HT-29 (cell line): ENCODE measurements at places on chromosomes 4 and X.

GRCh38 chrX:123081776-123082175 lies 102.3 kb upstream of the GRIA3 start:
- DNase-seq = no peak

DNA sequence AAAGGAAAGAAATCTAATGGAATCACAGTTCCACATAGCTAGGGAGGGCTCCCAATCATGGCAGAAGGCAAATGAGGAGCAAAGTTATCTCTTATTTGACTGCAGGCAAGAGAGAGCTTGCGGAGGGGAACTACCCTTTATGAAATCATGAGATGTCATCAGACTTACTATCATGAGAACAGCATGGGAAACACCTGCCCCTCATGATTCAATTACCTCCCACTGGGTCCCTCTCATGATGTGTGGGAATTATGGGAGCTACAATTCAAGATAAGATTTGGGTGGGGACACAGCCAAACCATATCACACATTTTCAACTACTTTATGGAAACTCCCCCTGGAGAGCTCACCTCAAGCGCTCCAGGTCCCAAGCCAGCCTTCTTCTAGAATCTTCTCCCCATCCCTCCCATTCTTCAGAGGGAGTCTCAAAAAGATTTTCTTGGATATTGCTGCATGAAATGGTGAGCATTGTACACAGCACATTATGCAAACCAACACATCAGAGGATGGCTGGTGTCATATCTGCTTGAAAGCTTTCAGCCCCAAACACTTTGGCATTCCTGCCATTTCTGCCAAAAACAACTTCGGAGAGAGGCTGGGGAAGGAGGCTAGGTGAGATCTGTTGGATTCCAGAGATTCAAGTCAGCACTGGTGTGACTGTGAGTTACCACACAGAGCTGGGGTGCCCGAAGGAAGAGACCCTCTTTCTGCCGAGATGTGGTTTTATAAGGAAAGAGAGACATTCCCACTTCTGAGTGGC lies 6.9 kb downstream of the FGFBP1 start:
- DNase-seq = no peak

DNA sequence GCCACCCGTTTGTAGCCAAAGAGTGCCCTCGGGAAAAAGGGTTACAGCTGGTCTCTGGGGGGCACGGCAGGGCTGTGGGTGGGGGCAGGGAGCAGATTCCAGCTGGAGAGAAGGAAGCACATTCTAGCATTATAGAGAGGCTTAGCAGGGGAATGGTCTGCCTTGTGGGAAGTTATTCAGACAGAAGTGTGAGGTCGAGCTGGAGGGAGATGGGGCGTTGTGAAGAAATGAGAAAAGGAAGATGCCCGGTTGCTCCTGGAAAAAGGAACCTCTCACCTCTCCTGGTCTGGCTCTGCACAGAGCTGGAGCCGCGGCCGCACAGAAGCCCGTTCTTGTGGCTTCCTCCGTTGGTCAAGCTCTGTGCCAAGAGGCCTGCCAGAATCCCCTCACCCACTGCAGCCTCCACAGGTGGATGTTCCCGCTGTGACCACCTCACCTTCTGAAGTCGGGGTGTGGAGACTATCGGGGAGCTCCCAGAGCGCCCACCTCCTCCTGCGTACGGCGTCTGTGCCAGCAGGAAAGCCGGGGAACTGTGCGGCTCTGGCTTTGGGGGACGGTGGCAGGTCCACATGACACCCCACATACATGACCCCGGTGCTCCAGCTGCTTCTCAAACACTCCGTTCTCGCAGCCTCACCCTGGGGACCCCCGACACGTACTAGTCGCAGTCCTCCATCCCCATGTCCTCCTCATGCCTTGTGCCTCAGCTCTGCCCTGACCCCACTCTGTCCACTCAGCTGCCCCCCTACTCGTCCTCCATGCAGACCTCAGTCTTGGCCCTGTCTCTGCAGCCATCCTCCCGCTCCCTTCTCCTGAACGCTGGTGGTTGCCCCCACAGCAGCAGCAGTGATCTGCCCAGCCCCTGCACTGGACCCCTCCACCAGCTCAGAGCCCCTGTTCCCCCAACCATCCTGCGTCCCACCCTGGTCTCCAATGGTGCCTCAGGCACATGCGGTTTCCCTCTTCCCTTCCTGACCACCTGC lies 52.2 kb upstream of the HGFAC start:
- no peak for DNase-seq

DNA sequence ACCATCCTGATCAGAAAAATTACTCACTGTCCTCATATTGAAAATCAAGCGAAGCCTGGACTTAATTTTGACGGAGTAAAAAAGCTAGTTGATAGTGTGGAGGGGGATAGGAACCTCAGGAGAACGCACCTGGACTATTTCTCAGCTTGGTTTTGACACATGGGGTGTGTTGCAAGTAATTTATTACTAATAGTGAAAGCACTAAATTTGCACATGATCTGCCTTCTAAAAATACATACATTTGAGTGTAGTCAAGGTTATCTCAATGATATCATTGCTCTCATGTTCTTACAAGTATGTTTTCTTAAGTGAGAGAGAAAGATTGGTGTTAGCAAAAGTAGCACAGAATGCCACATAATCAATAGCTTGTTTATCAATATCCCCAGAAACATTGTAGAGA lies 29.5 kb downstream of the LRIT3 start:
- no peak for DNase-seq

DNA sequence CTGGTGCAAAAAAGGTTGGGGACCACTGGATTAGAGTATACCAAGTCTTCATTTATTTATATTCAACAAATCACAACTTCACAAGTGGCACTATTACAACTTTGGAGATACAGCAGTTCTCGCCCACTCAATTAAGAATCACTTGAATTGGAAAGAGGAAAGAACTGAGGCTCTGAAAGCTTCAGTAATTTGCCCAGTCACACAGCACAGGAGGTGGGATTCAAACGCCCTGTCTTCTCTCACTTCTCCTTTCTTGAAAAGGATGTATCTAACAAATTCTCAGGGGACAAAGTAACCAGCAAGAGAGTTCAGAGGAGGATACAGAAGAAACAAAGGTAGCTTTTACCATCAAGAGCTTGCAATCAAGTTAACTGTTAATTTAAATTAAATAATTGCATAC lies 12.4 kb downstream of the SMIM14 start:
- DNase-seq = no peak

DNA sequence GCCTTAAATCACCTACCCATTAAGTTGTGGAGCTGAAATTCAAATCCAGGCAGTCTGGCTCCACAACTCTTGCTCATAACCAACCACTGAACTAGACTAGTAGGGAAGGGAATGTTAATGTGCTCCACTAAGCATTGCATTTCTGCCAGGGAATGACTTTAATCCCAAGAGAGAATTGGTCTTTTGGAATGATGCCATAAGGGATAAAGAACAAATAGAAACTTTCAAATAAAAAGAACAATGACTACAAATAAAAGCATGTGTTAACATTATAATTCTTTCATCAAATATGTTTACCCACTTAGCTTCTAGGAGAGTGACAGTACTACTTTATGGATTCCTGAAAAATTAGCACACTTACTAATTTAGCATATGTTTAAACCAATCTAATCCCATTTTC lies 905.9 kb downstream of the CENPC start:
- DNase-seq = no peak

DNA sequence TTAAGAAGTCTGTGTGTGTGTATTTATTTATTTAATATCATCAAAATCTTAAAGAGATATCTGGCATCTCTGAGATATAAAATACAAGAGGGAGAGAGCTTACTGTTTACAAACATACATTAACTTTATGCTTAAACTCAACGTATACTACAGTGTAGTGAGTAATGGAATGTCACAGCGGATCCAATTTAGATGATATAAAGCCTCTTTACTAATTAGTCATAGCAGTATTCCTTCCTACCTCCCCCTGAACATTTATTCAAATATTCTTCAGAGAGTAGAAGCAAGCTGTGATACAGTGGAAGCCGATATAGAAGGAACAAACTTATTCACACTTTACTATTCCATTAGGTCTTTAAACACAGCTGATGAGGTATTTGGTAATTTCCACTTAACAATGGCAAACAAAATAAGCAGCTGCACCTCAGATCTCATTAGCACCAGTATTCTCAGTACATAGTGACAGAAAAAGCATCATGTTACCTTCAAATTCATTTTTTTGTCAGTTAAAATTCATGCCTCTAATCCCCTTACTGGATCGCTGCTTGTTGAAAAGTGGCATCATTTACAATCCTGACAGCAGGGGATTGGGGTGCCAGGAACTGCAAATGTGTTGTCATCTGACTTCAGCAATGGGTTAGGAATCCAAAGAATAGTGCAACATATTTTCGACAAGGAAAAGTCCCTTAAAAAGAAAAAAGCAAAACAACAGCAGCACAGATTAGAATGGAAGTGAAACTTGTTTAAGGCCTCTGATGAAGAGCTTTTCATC lies 658.7 kb upstream of the EPHA5 start:
- DNase-seq = no peak

DNA sequence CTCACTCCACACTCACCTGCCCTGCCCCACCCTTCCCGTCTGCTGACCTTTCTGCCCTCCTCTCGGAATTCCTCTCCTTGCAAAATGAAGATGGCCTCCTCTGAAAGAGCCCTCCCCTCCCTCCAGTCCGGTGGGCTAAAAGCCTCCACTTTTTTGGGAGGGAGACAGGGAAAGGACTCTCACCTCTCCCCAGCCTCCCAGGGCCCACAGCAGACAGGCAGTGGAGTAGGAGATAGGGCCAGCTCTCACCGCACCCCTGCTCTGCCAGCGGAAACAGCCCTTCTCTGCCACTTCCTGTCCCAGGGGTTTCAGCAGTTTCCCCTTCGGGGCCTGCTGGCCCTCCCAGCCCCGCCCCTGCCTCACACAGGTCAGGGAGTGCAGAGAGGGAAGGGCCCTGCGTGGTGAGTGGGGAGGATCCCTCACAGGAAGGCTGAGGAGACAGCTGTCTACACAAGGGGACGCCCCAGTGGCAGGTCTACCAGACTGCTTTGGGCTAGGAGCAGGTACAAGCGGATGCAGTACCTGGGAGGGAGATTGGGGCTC lies 18.2 kb downstream of the ELF4 start:
- DNase-seq = peak; percentile 55

GRCh38 chrX:111467896-111468295 lies 43.5 kb upstream of the SERTM2 start:
- no peak for DNase-seq

GRCh38 chrX:57595381-57595811 lies 3.6 kb downstream of the ZXDB start:
- DNase-seq = peak; percentile 11

GRCh38 chr4:8200302-8200975 lies 1.3 kb downstream of the SH3TC1 start:
- DNase-seq = peak; percentile 74

DNA sequence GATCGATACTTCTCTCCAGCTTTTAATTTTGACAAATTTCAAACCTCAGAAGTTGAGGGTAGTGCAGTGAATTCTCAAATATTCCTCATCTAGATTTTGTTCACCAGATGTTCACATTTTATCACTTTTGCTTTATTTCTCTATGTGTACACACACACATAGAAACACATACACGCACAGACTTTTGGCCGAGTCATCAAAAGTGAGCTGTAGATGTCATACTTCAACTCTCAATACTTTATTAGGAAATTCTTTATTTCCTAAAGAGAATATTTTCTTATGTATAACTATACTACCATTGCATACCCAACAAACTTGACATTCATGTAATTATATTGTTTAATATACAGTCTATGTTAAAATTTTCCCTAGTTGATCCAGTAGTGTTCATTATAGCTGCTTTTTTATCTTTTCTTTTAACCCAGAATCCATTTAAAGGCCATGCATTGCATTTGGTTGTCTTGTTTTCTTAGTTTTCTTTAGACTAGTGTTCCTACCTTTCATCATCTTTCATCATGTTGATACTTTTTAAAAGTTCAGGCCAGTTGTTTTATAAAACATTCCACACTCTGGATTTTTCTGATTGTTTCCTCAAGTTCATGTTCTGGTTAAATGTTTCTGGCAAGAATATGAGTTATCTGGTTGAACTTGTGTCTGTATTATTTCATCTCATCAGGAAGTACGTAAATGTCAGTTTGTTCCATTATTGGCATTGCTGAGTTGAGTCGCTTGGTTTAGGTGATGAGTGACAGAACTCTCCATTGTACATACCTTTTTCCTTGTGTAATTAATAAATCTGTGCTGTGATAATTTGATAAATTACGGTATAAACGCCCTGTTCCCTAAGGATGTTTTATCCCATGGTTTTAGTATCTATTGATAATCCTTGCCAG lies 94.1 kb upstream of the TLR2 start:
- DNase-seq = no peak

GRCh38 chr4:101458914-101459313 lies 111.6 kb upstream of the PPP3CA start:
- no peak for DNase-seq

DNA sequence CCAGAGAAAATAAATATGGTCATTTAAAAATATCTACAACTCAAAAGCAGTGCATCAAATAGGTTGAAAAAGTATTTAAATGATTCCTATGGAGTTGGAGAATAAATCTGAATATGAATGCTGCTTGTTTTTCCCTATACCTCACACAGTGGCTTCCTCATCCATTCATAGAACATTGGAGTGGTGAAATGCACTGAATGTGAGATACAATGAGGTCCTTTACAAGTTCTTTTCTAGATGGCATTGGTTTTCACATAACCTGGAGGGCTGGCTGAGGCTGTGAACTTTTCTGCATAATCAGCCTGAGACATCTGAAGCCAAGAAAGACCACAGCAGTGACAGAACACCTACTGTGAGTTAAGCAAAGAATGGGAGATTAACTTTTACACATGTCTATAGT lies 279.1 kb upstream of the NRK start:
- DNase-seq = no peak

- DNase-seq = no peak
These were observed 36.6 kb downstream of the DAPP1 start for GRCh38 chr4:99853190-99853589.

DNA sequence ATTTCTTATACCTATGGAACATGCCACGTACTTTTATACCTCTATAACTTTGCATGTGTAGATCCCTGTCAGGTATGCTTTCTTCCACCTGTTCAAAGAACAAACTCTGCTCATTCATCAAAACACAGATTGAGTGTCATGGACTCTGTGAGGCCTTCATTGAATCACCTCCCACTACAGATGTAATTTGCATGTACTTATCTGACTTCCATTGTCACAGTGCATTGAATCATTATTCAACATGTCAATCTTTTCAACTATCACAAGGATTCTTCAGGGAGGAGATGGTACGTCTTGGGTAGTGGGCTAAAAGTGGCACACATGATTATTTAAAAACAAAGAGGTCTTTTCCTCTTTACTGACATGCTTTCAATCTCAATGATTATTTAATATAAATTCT lies 24.1 kb downstream of the SPOCK3 start:
- no peak for DNase-seq

- DNase-seq = no peak
These were observed 33.5 kb upstream of the ITM2A start for GRCh38 chrX:79400623-79401022.

- no peak for DNase-seq
These were observed 25.2 kb downstream of the YTHDC1 start for GRCh38 chr4:68324519-68325262.

DNA sequence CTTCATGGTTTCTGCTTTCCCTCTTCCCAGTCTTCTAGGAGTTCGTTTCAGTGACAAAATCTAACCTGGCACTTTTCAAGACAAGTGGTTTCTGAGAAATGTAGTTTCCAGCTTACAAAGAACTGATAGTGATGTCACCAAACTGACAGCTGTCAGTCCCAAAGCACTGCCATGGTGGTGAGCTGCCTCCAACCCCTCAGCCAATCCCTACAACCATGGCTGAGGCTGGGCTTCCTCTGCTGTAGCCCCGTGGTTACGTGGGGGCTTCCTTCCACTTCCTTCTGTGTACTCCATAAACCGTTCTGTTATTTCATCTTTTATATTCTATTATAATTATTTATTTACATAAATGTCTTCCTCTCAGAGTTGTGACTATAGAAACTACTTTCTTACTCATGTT lies 198.6 kb upstream of the AGA start:
- no peak for DNase-seq

GRCh38 chr4:112105201-112105969 lies 39.9 kb upstream of the FAM241A start:
- DNase-seq = no peak
